NCI-H1105 treated with DMSO at 0.1 percent for 48 hours (cell line): ENCODE measurements at places on chromosomes 11 and 22.

- no peak for DNase-seq
These were observed 7.2 kb downstream of the KCNK7 start for GRCh38 chr11:65588199-65589054.

GRCh38 chr11:61027141-61027840, 55.8 kb downstream of the CD6 start:
- DNase-seq, result no peak

DNA sequence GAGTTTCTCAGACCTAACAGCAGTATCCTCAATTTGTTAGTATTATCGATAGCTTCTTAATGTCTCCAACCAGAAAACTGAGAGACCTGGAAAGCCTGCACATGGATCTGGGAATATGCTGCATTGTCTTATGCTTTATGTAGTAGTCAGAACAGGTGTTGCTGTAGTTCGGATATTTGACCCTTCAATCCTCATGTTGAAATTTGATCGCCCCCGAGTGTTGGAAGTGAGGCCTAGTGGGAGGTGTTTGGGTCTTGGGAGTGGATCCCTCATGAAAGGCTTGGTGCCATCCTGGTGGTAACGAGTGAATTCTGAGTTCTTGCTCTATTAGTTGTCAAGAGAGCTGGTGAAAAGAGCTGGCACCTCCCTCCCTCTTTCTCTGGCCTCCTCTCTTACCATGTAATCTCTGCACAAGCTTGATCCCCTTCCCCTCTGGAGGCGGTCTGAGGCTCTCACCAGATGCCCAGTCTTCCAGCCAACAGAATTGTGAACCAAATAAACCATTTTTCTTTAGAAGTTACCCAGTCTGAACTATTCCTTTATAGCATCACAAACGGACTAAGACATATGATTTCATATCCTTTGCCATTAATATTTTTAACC, 227.1 kb downstream of the DDX10 start:
- no peak for DNase-seq

DNA sequence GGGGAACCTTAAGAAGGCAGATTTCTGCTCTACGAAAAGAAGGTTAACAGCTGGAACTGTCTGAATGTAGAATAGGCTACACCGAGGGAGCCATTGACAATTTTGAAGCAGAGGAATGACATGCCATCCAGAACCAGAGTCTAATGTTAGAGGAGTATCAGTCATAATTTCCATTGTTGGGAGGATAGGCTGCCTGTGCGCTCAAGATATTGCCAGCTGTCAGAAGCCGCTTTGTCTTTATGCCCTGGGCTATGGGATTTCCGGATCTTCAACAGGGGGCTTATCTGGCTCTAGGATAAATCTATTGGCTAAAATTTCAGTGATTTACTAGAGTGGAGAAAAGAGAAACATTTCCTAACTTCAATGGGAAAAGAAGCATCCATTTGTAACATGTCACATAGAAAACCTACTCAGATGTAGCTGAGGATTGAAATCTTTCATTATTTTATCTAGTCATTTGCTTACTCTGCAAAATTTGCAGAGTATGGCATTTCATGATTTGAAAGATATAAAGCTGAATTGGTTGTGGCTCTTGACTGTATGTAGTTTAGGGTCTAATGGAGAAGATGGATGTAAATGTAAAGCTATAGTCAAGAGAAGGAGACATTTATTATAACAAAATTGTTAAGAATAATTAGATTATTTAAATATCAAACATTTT, 78.9 kb downstream of the ANO3 start:
- no peak for DNase-seq

- no peak for DNase-seq
These were observed 31.7 kb upstream of the GCAT start for GRCh38 chr22:37775785-37776638.

DNA sequence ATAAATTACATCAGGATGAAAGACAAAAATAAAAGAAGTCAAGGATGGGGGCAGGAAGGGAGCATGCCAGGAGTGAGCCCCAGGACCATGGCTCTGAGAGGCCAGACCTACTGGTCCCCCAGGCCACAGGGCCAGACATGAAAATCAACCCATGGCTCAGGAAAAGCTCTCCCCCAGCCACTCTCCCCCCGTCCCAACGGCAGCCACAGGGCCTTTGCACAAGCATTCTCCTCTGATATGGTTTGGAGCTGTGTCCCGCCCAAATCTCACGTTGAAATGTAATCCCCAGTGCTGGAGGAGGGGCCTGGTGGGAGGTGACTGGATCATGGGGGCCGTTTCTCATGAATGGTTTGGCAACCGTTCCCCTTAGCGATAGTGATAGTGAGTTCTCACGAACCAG, 80.8 kb upstream of the ANO1 start:
- DNase-seq, result no peak

GRCh38 chr11:106017093-106017492, 4.9 kb downstream of the MSANTD4 start:
- no peak for DNase-seq

- DNase-seq, result peak; percentile 33
These were observed 27.9 kb upstream of the OAF start for GRCh38 chr11:120182790-120183491.

DNA sequence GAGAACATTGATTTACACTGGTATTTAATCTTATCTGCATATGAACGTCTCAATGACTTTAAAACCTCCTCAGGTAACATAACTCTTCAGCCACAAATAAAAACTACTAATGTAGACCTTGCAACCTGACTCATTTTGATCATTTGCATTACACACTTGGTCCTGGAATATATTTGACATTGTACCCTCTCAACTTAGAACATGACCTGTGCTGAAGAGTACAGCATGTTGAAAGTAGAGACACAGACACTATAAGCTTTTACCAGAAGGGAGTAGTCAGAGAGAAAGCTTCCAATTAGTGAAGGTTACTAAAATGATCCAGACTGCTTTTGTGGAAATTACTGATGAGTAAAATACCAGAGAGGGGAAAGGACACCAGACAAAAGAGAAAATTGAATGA, 390.6 kb upstream of the ANO3 start:
- no peak for DNase-seq

DNA sequence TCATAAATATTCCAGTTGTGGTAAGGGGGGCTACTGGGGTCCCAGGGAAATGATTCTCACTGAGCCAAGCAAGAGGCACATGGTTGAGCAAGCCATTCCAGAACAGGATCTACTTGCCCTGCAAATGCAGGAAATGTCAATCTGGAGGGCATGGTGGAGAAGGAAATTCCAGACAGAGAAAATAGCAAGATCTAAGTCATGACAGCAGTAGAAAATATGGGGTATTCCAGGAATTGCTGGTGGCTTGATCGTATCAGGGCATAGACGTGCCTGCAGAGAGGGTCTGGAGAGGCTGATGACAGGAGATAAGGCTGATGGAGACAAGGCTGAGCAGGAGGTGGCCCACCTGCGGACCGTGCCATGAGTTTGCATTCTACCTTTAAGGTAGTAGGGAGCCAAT, 566.3 kb upstream of the CADM1 start:
- DNase-seq, result no peak

GRCh38 chr11:8814923-8815240, 96.1 kb upstream of the AKIP1 start:
- DNase-seq, result no peak

- no peak for DNase-seq
These were observed 45.0 kb downstream of the OR6Q1 start for GRCh38 chr11:58075781-58076180.

DNA sequence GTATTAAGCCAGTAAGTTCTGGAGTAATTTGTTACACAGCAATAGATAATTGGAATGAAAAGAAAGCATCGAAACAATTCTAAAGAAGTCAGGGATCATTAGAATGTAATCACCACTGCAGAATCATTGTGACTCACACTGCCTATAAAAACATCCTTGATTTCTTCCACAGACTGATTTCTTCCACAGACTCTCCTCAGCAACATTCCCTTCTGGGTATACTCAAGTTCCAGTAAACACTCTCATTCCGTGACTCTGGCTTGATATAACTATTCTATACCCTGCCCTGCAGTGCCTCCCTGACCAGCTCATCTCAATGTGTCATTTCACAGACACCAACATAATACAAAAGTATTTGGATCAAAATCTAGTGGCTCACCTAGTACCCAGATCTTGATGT, 120.5 kb downstream of the BBOX1 start:
- DNase-seq, result no peak

GRCh38 chr22:29766632-29767170, at the start of gene ZMAT5:
ZMAT5 (minus strand) TSS chr22:29767007; CDS start chr22:29748544, 18,463 bp downstream.
- DNase-seq, result peak; percentile 95

DNA sequence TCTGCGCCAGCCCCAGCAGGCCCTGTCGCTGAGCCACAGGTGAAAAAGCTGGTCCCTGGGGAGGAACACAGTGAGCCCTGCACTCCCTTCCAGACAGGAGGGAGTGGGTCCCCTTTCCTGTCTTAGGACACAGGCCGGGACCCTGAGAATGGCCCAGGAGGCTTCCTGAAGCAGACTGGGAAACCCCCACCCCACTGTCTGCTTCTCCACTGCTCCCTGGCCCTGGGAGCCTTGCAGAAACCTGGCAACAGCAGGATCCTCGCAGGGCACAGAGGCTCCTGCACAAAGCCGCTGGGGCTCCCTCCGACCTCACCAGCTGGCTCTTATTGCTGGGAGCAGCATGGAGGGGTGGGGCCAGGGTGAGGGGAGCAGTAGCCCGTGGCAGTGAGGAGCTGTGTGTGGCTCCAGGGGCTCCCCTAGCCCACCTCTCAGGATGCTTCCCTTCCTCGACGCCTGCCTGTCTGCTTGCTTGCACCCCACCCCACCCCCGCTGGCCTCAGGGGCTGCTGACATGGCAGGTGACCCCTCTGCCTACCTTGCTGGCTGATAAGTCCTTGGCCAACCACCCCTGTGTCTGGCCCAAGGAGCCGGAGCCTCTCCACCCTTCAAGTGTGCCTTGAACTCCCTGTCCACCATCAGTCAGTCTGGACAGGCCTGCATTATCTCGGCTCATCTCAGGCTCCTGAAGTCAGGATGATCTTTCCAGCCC, 72.1 kb upstream of the KCNQ1OT1 start:
- peak; percentile 16 for DNase-seq

DNA sequence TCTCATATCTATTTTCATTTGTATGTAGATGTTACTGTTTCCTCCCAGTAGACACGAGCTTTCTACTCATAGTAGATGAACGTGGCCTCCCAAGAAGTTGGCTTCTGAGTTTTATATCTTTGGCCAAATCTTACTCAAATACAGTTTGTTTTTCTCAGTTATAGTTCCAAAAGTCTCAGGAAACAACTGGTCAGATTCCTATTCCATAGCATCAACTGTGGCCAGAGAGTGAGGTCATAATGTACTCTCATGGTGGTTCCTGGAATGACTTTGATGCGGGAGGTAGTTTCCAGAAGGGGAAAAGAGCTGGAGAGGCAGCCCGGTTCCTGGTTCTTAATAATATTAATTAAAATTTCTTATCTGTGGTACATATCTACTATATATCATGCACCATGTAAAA, 77.3 kb downstream of the SLC17A6 start:
- DNase-seq, result no peak

GRCh38 chr11:44611687-44612434, 46.4 kb downstream of the CD82 start:
- no peak for DNase-seq

- DNase-seq, result no peak
These were observed 14.4 kb downstream of the IL18BP start for GRCh38 chr11:72012897-72013721.

DNA sequence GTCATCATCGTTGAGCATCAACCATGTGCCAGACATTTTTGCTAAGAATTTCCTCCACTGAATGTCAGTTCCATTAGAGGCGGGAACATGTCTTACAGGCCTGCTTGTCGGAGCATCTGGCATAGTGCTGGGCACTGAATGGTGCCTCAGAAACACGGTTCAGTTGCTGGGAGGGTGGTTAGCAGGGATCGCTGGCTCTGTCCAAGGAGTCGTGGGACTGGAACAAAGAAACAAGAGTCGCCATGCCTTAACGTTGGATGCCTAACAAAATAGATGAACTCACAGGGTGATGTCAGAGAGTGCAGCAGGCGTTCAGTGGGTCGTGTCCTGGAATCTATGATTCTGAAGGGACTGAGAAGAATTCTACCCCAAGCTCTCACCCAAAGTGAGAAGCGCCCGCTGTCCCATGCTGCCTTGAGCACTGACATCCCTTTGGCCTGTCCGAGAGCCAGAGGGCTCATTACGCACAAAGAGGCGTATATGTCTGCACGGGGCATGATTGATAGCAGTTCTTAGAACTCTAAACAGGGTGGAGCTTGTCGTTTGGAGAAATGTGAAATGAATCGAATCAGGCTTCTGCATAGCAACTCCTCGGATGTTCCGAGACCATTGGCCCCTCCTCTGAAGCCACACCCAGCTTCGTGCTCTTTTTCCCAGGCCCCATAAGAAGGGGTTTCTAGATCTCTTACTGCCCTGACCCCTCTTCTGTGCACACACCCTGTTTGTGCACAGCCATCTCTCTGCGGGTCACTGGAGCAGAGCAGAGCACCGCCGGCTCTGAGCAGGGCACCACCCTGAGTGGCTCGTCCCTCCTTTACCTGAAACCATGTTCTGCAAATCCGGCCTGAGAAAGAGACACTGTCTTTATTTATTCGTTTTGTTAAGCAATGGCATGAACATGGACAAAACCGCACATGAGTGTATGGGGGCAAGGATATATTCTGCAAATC, 113.1 kb upstream of the B3GAT1 start:
- no peak for DNase-seq

DNA sequence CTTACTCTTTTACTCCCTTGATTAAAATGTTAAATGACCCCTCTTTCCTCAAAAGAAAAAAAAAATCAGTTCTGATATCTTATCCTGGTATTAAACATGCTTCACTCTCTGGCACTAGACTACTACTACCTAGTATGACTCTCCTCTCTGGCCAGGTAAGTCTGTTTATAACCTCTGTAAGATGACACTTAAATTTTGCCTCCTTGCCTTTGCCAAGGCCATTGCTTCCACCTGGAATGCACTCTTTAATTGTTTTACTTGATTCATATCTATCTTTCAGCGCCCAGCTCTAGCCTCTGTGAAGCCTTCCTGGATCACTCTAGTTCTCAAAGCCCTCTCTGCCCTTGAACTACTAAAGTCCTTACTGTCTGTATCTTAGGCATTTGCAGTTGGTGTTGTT, 170.4 kb downstream of the ETS1 start:
- no peak for DNase-seq

DNA sequence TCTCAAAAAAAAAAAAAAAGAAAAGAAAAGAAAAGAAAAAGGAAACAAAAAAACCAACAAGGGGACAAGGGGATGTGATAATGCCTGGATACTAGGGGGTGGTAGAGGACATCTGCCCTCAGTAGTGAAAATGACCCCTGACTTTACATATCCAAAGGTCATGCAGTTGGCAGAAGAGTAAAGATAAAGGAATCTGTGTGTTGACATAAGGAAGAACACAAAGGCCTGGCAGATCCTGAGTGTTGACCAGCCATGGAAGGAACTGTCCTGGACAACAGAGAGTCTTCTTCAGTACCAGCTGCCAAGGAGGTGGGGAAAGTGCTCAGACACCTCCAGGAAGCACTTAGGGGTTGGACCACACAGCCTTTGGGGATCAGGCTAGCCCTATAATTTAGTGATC, 12.6 kb downstream of the SLC43A1 start:
- no peak for DNase-seq
